Stimulated activated CD4-positive, alpha-beta T cell treated with anti-CD3 and anti-CD28 coated beads, Interleukin-15, amount 100 ng/mL, for 1 hour (primary cell): ENCODE measurements at places on chromosomes 12 and 14.

GRCh38 chr14:49892301-49892635 lies 614 bp upstream of the ARF6 start:
- DNase-seq = peak; percentile 13

DNA sequence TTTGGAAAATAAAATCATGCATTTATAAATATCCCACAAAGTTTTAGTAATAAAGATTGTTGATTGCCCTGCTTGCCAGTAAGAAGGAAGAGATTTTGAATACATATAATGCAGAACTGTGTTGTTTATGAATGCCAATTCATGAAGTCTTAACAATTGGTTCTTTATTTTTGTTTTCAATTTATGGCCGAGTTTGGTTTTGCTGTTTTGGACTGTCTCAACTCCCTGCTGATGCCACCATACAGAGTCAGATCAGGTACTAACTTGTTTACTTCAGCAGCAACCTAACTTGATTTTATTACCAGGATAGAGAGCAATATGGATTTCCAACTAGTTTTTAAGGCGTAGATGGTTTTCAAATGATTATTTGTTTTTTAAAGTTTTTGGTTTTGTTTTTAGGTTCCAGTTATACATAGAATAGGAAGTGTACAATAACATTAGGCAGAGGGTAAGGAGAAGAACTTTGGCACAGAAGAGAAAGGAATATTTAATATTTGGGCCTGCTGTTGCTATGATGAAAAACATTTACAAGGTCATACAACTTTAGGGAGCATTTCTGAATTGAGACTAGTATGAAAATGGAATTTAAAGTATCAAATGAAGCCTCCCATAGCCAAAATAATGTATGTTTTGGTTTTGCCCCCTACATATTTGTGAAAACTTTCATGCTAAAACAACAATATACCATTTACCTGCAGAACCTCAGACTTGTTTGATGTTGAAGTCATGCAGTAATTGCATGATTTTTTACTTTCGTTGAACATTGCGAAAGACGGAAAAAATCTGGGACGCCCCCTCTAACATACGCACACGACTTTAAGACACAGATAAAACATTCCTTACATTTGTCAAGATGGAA lies 904 bp upstream of the FAM177A1 start:
- DNase-seq = no peak

GRCh38 chr12:39875721-39876120 lies 230.2 kb downstream of the SLC2A13 start:
- no peak for DNase-seq

DNA sequence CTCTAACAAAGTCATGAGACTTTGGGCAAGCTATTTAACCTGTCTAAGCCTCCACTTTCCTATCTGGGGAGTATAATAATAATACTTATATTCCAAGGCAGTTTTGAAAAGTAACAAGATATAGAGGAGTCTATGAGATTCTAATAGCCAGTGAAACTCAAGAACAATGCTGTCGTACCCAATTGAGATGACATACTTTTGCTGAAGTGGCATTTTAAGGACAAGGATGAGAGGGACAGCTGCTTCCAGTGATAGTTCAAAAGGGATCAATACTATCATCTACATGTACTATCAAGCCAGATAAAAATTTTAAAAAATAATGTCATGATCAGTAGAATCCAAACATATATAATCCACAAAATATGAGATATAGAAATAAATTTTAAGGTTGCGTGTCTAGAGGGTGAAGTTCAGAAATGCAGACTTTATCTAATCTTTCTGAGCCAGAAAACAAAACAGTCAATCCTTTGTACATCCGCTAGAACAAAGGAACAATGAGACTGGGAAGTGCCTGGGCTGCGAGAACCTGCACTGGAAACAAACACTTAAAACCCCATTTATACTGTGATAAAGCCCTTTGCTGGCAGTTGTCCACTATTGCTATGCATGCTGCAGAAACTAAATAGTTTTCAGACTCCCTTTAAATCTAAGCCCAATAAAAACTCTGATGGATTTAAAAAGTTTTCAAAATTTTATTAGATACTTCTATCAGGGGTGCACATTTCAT lies 38.6 kb downstream of the PTPRB start:
- DNase-seq = no peak

GRCh38 chr12:57215668-57216013 lies 953 bp upstream of the NXPH4 start:
- no peak for DNase-seq

GRCh38 chr12:125954362-125954761 lies 889.1 kb downstream of the AACS start:
- no peak for DNase-seq

GRCh38 chr14:80695869-80696268 lies 245.7 kb downstream of the CEP128 start:
- no peak for DNase-seq

- no peak for DNase-seq
Observed at GRCh38 chr14:89454996-89455395, 38.0 kb upstream of the FOXN3 start.

DNA sequence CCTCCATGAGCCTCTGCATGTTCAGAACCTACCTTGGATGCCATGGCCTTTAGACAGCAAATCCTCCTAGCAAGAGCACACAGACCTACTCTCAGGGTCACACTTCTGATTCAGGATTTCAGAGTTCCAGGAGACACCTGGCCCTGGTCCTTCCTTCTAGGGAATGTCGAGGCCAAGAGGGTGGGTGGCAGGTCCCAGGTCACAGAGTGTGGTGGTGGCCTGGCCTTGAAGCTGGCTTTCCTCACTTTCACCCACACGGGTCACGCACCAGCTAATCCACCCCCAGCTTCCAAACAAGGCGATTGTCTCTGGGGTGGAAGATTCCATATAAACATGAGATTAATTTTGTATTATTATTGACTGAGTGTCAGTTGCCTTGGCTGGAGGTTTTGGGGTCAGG lies 328.3 kb upstream of the RTL1 start:
- DNase-seq = no peak

DNA sequence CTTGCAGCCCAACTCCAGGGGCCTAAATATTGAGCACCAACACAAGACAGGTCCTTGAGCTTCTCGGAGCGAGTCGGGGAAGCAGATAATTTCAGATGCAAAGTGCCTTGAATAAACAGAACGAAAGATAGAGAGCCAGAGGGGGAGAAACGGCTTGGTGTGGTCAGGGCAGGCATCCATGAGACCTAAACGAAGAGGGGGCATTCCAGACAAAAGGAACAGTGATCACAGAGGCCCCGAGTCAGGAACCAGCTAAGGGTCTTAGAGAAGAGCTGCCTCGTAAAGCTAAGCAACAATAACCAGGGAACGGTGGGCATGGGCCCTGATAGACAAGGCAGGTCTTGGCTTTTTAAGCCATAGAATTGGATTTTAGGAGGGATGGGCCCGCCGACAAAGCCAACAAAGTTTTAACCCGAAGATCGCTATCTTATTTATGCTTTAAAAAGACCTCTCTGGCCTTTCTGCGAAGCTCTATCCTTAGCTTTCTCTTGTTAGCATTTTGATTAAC lies 421 bp upstream of the ACADS start:
- DNase-seq = no peak

GRCh38 chr14:52730709-52731111 lies 744 bp downstream of the STYX start:
- DNase-seq = no peak

GRCh38 chr12:70771581-70771980 lies 134.4 kb upstream of the PTPRB start:
- DNase-seq = no peak

DNA sequence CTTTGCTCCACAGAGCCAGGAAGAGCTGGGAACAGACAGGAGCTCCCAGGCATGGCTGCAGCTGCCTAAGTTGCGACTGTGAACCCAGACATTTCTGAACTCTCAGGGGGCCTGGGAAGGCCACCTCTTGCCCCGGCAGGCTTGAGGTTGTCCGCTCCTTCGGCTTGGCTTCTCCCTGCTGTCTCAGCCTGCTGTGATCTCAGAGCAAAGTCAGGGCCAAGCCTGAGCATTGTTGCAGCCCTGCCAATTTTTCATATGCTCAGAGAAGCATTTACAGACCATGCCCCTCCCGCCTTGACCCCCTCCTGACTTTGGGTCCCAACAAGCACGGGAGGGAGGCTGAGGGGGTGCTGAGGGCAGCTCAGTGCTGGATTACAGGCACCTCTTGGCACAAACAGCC lies 1439.1 kb upstream of the FLRT2 start:
- DNase-seq = no peak

DNA sequence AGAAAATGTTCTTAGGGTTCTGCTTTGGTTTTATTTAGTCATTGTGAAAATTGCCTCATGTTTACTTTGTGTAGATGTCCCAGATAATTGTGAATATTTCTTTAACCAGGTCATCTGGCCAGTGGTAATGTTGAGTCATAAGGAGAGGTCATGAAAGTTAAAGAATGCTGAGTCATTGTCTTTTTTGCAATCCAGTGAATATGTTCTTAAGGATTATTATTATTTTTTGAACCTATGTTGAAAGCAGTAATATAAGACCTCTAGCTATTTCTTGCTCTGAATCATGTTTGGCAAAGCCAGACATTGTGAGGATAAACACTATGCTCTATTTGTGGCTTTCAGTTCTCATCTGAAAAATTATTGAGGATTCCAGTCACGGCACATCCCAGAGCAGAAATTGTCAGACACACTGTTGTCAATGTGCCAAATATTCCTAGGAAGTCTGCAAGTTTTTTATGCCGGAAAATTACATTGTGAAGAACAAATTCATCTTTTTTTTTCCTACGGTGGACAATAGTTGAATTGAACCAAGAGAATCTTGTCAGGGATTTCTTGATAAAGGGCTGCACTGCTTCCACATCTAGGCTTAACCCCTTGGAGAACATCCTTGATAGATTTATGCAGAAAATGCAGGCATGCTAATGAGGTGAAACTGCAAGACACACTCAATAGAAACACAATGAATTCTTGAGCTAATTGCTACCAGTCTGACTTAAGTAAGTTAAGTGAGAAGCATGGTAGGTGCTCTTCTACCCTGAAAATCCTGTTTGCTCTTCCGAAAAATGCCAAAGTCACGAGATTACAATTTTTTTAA lies 369.6 kb downstream of the ATP23 start:
- no peak for DNase-seq

GRCh38 chr14:29851397-29851796 lies 76.2 kb downstream of the PRKD1 start:
- DNase-seq = no peak

DNA sequence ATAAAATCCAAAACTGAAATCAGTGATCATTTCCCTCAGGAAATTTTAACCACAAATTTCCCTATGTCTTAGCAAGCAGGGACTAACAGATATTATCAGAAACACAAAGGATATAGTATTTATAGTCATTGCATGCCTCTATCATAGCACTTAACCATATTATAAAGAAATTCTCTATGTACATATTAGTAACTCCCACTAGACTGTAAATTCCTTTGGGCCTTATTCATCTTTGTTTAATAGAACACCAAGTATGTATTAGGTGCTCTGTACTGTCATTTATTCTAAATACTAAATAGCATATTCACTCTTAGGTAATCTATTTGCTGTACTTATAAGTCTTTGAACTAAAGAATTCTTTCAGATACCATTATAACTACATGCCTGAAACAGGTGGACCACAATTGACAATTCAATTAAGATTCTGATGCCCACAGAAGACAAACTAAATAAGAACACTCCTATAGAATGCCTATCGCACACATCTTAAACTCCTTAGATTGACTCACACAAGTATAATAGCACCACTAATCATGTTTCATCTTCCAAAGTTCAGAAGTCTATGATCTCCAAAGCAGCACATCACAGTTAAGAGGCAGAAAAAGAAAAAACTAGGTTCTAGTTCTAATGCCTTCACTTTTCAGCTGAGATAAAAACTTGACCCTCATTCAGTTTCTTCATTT lies 134.1 kb downstream of the FSCB start:
- DNase-seq = no peak

DNA sequence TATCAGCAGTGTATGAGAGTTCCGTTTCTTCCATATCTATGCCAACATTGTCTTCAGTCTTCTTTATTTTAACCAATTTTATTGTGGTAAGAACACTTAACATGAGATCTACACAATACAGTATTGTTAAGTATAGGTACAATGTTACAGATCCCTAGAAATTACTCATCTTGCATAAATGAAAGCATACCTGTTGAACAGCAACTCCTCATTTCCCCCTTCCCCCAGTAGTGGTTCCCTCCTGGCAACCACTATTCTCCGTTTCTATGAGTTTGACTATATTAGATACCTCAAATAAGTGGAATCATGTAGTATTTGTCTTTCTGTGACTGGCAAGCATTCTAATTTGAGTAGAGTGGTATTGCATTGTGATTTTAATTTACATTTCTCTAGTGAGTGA lies 150.5 kb downstream of the CRADD start:
- DNase-seq = no peak

DNA sequence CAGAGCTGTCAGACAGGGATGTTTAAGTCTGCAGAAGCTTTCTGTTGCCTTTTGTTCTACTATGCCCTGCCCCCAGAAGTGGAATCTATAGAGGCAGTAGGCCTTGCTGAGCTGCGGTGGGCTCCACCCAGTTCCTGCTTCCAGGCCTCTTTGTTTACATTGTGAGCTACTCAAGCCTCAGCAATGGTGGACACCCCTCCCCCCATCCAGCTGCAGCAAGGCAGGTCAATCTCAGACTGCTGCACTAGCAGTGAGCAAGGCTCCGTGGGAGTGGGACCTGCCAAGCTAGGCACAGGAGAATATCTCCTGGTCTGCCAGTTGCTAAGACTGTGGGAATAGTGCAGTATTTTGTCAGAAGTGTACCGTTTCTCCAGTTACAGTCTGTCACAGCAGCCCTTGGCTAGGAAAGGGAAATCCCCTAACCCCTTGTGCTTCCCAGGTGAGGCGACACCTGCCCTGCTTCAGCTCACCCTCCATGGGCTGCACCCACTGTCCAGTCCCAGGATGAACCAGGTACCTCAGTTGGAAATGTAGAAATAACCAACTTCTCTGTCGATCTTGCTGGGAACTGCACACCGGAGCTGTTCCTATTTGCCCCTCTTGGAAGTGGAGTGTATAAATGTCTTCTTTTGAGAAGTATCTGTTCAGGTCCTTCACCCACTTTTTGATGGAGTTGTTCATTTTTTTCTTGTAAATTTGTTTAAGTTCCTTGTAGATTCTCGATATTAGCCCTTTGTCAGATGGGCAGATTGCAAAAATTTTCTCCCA lies 213.5 kb upstream of the SLC38A2 start:
- no peak for DNase-seq

DNA sequence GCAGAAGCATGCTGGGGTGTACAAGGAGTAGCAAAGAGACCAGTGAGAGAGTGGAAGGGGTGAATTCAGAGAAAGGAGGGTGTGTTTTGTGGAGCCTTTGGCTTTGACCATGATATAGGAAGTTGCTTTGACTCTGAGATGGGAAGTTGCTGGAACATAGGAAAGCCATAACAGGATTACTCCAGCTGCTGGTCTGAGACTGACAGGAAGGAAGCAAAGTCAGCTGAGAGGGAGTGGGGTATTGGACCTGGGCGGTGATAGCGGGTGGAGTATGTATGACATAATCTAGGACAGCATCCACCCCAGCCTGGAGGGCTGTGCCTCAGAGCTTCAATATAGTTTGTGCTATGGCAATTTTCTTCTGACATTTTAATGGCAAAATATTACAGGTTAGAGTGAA lies 324.4 kb downstream of the PDZRN4 start:
- DNase-seq = no peak
